ENCODE measurements at places on chromosomes 4 and X.
A peak's percentile ranks its signal among the peaks of the same experiment; 100 is the strongest.

DNA sequence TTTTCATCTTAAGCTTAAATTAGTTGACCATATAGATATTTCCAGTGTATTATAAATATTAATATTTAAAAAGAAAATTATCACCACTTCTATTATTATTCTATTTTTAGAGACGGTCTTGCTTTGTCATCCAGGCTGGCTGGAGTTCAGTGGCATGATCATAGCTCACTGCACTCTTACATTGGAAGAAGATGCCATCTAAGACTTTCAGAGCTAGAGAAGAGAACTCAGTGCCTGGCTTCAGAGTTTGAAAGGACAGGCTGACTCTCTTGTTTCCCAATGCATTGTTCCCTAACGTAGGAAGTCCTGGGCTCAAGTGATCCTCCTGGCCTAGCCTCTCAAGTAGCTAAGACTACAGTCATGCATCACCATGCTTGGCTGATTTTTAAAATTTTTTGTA is 75.9 kb downstream of the FIP1L1 start:
- no peak for DNase-seq

DNA sequence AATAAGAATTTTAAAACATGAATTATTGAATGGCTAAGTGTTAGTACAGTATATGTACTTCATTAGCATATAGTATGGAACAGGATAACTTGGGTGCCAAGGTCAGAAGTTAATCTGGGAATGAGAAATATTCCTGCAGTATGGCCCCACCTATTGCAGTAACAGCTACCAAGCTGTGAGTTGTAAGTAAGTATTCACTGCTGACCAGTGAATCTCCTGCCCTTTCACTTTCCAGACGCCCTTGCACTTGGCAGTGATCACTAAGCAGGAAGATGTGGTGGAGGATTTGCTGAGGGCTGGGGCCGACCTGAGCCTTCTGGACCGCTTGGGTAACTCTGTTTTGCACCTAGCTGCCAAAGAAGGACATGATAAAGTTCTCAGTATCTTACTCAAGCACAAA is 105.1 kb downstream of the NFKB1 start:
- no peak for DNase-seq

DNA sequence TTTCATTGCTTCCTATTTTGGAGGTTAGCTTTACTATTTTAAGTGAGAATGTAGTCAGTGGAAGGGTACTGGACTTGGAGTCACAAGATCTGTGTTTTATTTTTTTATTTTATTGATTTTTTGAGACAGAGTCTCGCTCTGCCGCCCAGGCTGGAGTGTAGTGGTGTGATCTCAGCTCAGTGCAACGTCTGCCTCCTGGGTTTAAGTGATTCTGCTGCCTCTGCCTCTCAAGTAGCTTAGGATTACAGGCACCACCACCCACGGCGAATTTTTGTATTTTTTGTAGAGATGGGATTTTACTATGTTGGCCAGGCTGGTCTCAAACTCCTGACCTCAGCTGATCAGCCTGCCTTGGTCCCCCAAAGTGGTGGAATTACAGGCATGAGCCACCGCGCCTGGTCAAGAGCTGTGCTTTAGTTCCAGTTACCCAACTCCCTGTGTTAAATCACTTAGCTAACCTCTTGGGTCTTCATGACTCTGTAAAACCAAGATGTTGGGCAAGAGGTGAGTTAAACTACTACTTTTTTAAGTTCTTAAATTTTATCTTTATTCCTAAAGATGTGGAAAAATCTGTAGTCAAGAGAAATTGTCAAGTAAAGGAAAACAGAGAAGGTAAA is 11.2 kb downstream of the USP9X start:
- no peak for DNase-seq

GRCh38 chrX:112687189-112687691 is 7.5 kb upstream of the LHFPL1 start:
- DNase-seq: no peak

GRCh38 chr4:791898-792625 is 33.9 kb downstream of the CPLX1 start:
- DNase-seq: peak; percentile 50

DNA sequence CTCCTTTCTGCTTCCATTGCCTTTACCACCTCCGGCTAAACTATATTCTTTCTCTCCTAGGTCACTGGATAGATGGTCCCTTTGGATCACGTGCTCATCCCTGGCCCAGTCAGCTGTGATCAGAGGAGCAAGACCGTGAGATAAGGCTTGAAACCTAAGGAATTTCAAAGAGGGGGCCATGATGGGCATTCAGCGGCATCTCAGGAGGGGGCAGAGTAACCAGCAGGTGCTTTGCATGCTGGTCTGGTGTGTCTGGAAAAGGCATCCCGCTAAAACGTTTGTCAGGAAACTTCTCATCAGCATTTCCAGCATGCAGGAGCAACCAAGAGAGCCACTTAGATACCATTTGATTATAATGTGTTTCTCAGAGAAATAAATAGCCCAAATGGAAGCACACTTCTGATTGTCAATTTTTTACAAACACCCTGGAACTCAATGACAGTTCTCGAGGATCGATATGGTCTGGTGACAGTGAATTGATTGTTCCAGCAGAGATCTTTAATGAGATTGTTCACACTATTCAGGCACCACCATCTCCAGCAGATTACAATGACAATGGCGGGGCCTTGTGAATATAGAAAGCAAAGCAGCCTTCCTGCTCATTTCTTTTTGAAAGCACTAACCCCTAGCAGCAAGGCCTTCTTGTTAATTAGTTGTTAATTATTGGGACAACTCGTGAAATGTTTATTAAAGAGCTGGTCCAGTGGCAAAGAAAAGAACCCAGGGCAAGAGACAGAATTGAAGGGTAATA is 327.1 kb downstream of the PTTG2 start:
- no peak for DNase-seq

- DNase-seq: no peak
These were observed 22.0 kb upstream of the RPA4 start for GRCh38 chrX:96861661-96862060.

- no peak for DNase-seq
These were observed 31.5 kb downstream of the BLOC1S4 start for GRCh38 chr4:6747294-6748051.

DNA sequence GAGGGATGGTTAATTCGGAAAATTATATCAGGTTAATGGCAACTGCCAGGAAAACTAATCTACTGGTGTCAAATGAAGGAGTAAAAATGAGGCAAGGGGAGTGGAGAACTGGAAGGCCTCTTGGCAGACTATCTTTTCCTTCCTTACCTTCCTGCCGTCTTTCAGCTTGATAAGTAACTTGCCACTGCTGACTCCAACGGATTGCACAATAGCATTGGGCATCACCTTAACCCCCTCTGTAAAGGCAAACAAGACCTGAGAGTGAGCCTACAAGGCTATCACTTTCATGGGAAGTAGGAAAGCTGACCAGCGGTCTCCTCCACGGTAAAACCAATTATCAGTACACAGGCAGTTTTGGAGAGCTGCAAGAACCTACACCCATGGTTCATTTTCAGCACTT is 26.2 kb upstream of the ELF4 start:
- no peak for DNase-seq

DNA sequence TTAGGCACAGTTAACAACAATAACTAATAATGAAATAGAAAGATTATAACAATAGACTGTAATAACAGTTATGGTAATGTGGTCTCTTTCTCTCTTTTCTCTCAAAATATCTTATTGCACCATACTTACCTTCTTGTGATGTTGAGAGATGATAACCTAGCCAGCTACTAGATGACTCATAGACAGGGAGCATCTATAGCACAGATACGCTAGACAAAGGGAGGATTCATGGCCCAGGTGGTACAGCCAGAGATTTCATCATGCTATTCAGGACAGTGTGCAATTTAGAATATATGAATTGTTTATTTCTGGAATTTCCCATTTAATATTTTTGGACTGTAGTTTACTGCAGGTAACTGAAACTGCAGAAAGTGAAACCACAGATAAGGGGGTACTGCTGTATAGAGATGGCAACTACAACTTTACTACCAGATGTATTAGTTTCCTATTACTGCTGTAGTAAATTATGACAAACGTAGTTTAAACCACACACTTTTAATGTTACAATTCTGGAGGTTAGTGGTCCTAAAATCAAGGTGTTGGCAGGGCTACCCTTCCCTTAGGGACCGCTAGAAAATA is 41.8 kb upstream of the MAGED1 start:
- no peak for DNase-seq

GRCh38 chr4:189600718-189601435 is 339.8 kb upstream of the FRG1 start:
- DNase-seq: no peak
